Bone marrow (tissue), 2 donors: ENCODE measurements at places on chromosomes 3 and 15.

GRCh38 chr15:25180606-25181292 is 226.0 kb downstream of the SNRPN start:
- no peak for DNase-seq

- no peak for DNase-seq
These were observed 80.6 kb downstream of the CLASP2 start for GRCh38 chr3:33637482-33637881.

DNA sequence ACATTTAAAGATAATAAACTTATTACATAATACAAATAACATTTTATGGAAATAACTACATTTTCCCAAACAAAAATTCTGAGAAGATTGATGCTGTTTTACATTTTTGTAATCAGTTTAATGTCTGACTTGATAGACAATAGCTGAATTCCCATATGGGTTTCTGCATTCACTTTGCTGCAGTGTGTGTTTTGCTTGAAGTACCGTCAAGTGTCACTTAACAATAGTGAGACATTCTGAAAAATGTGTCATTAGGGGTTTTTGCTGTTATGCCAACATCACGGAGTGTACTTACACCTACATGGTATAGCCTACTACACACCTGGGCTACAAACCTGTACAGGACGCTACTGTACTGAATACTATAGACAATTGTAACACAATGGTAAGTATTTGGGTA is 57.5 kb downstream of the USF3 start:
- no peak for DNase-seq

- DNase-seq = peak; percentile 24
These were observed 72.2 kb downstream of the SMAD6 start for GRCh38 chr15:66774001-66774814.

DNA sequence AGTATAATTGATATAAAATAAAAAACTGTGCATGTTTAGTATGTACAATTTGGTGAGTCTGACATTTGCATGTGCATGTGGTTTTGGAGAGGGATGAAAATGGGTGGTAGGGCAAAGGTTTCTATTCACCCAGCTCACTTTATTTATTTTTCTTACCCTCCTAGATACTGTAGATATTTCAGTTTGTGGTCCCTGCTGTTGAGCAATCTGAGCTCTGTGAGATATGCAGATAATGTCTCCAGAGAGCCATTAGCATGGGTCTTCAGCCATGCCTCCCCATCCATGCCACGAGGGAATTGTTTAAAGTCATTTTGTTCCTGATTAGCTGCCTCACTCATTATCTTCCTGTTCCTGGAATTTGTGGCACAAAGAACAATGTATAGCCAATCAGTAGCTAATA is 44.4 kb upstream of the B3GALNT1 start:
- DNase-seq = no peak

- DNase-seq = no peak
These were observed at the start of gene LRRN1 for GRCh38 chr3:3799173-3800079. TSS of gene LRRN1 (plus strand) at chr3:3799431. CDS start at chr3:3844642, 45,211 bp downstream.

DNA sequence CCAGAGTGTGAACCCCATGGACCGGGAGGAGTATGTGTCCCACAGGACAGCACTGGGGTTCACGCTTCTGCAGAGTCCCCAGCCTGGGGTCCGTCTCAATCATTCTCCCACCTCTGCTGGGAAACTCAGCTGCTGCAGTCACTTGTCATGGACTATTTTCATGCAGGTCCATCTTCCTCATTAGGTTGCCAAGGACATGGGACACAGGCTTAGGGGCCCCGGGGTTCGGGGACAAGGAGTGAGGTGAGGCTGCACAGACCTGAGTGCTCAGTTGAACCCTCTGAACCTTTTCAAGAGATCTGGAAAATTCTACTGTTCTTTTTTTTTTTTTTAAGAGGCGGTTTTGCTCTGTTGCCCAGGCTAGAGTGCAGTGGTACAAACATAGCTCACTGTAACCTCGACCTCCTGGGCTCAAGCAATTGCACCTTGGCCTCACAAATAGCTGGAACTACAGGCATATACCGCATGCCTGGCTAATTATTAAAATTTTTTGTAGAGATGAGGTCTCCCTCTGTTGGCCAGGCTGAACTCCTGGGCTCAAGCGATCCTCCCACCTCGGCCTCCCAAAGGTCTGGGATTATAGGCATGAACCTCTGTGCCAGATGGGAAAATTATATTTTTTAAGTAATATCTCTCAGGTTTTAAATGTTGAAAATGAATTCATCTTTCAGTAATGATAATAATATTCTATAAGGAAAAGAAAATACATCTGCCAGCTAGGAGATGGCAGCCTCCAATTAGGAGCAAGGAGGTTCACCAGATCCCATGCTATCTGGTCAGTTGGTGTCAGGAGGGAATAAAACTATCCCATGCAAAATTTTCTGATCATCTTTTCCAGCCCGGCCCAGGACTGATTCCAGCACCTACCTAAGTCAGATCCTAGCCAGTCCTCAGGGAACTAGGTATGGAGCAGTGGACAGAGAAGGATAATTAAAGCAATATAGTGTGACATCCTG is 45.2 kb downstream of the RPN1 start:
- no peak for DNase-seq

GRCh38 chr3:174153871-174154270 is 705.3 kb upstream of the NAALADL2 start:
- no peak for DNase-seq

DNA sequence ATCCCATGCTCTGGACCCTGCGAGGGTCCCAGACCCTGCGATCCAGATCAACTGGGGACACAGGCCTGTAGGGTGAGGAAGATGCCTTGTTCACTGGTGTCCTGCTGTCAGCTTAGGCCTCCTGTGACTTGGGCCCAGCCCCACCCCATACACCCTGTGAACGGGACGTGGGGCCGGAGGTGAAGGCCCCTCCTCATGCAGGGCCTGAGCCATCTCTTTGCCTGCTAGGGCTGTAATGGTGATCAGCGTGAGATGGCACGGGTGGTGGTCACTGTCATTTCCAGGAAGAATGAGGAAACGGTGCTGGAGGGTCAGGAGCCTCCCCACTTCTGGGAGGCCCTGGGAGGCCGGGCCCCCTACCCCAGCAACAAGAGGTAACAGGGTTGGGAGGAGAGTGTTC is 12.4 kb downstream of the VILL start:
- no peak for DNase-seq

GRCh38 chr3:28109829-28110228 is 131.6 kb upstream of the CMC1 start:
- DNase-seq = no peak

DNA sequence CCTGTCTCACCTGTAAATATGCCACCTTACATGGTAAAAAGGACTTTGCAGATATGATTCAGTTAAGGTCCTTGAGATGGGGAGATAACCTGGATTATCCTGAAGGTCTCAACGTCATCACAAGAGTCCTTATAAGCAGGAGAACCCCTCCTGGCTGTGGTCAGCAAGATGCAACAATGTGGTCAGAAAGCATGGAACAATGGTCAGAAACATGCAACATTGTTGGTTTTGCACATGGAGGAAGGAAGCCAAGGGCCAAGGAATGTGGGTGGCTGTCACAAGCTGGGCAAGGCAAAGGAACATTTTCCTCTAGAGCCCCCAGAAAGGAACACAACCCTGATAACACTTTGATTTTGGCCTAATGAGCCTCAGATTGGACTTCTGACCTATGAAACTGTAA is 9.4 kb upstream of the SUMF1 start:
- DNase-seq = no peak

GRCh38 chr3:193983846-193984818 is 151.8 kb upstream of the HES1 start:
- no peak for DNase-seq
